ENCODE measurements at places on chromosomes 7 and 10.

DNA sequence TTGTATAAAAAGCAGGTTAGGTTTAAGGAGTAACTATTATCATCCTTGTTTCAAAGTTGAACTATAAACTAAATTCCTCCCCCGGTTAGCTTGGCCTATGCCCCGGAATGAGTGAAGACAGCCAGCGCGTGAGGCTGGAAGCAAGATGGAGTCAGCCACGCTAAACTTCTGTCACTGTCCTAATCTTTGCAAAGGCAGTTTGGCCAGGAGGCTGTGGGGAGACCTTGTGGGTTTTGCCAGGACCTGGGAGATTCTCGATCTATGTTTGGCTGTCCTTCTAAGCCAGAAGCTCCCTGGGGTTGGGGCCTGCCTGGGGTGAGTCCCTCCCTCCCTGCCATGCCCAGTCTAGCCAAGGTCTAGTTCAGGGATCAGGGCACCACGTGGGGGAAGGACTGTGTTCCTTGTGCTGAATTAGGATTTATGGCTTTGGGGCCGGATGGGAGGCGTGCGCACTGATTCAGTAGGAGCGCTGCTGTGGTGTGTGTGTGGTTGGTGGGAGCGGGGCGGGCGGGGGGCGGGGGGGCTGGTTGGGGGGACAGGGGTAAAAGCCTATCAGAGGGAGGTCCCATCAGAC is 871 bp upstream of the GTF2IRD1 start:
- peak; percentile 12 for DNase-seq

GRCh38 chr7:99124236-99124635 is 19.7 kb downstream of the SMURF1 start:
- no peak for DNase-seq

DNA sequence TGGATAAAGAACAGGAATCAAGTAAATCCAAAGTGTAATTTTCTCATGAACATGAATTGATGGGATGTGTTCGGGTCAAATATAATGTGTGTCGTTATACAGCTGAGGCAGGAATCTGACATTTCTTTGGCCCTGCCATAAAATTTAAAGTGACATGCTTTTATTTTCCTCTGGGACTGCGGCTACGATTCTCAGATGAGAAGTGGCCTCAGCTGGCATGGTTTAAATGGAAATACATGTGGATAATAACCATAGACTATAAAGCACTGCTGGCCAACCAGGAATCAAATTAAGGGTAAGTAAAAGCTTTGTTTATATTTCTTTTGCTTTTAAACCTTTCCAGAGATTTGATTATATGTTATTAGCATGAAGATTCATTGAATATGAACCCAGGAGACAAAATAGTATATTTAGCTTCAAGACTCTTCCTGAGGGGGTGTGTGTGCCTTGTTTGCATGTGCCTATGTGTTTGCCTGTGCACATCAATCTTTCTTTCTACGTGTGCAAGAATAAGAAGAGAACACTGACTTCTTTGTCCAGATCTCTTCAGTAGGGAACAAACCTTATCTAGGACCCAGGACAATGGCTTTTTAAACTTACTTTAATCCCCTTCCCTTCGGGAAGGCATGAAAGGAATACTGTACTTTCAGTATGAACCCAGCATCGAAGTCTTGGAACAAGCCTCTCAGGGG is 629.0 kb upstream of the PFKP start:
- no peak for DNase-seq

GRCh38 chr10:127907411-127908105 is 655 bp downstream of the PTPRE start:
- DNase-seq: peak; percentile 11

GRCh38 chr10:130337305-130337640 is 201.1 kb downstream of the GLRX3 start:
- no peak for DNase-seq

DNA sequence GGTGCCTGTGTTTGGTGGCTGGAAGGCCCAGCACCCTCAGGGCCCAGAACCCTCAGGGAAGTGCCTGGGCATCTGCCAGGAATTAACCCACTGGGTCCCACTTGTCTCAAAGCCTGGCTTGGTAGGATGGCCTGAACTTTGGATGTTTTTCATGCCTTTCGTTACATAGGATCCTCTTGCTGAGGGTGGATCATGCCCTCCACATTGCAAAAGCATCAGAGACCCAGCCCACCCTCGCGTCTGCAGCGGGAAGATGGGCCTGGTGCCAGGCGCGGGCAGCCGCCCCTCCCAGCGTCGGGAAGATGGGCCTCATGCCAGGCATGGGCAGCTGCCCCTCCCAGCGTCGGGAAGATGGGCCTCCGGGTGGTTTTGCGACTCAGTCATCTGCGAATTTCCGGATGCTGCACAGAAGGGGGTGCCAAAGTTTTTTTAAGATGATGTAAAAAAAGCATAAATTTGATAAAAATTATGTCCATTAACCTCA is 51.9 kb upstream of the PRKAR1B start:
- DNase-seq: no peak
